Glutamatergic neuron (in vitro differentiated cells): ENCODE measurements at places on chromosomes 3 and 15. TPM values are rescaled to one million over a fixed set of nuclear protein-coding genes. Genes with fewer than 3 reads are reported as not detected.

Gene ARGFX
- total RNA-seq: not detected

Gene ITIH3
- not detected for total RNA-seq

Gene LARP6
- 21.6 TPM for total RNA-seq

Gene C15orf40
- 29.6 TPM for total RNA-seq

Gene CMTM8
- total RNA-seq: not detected

Gene EPHA3
- total RNA-seq: 9.9 TPM

Gene CD276
- 192 TPM for total RNA-seq

Gene TMC3
- not detected for total RNA-seq

Gene OR5K2
- not detected for total RNA-seq

Gene RASL12
- 0.44 TPM for total RNA-seq

Gene RAB6B
- 222 TPM for total RNA-seq

Gene CACNA2D2
- 5.0 TPM for total RNA-seq

Gene ATG3
- 33.6 TPM for total RNA-seq

Gene CELF6
- 4.1 TPM for total RNA-seq

Gene LDHAL6B
- total RNA-seq: not detected

Gene PCSK6
- total RNA-seq: 3.8 TPM

Gene SH2D7
- total RNA-seq: not detected

Gene P2RY1
- total RNA-seq: 0.51 TPM

Gene CPLX3
- 0.32 TPM for total RNA-seq

Gene GALK2
- 19.9 TPM for total RNA-seq

Gene SLC12A8
- total RNA-seq: 2.4 TPM

Gene POPDC2
- 1.4 TPM for total RNA-seq

Gene CD200R1
- not detected for total RNA-seq

Gene SLCO2A1
- total RNA-seq: not detected

Gene KLHL25
- total RNA-seq: 45.1 TPM

Gene GRIP2
- 0.34 TPM for total RNA-seq

Gene ZNF80
- total RNA-seq: not detected

Gene FANCD2OS
- total RNA-seq: not detected

Gene MINAR1
- total RNA-seq: 8.5 TPM

Gene CYP1A1
- 0.27 TPM for total RNA-seq

Gene AMOTL2
- total RNA-seq: 38.1 TPM

Gene RHOV
- total RNA-seq: 1.8 TPM

Gene COL6A5
- total RNA-seq: not detected

Gene PRTG
- total RNA-seq: 19.4 TPM

Gene CCDC71
- 22.1 TPM for total RNA-seq

Gene SLITRK3
- total RNA-seq: not detected

Gene B3GNT5
- total RNA-seq: 2.9 TPM

Gene CD96
- total RNA-seq: not detected

Gene CPA3
- total RNA-seq: not detected

Gene SLC35G2
- total RNA-seq: 22.6 TPM

Gene FEZF2
- 0.49 TPM for total RNA-seq

Gene TMEM207
- not detected for total RNA-seq

Gene KLHL24
- 152 TPM for total RNA-seq

Gene LRRC2
- not detected for total RNA-seq

Gene XYLB
- total RNA-seq: 2.6 TPM

Gene GATA2
- 3.6 TPM for total RNA-seq

Gene CHMP2B
- 7.2 TPM for total RNA-seq
